ENCODE measurements at places on chromosomes 1 and 21.

DNA sequence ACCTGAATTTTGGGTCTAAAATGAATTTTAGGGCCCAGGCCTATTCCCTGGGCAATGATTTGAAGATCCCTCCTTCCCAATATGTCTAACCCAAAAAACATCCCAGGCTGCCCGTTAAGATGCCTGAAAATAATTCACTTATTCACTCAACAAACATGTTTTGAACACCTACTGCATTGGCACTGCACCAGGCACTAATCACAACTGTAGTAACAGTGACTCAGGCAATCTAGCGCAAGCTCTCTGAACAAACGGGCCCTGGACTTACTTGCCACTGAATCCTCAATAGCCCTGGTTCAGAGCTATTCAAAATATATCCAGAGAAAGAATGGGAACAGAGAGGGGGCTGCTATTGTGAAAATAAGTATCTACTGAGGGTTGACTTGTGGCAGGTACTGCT, 4.2 kb downstream of the CD244 start:
- DNase-seq, result no peak

- no peak for DNase-seq
Measured at GRCh38 chr1:58566339-58566738, 10.7 kb downstream of the TACSTD2 start.

DNA sequence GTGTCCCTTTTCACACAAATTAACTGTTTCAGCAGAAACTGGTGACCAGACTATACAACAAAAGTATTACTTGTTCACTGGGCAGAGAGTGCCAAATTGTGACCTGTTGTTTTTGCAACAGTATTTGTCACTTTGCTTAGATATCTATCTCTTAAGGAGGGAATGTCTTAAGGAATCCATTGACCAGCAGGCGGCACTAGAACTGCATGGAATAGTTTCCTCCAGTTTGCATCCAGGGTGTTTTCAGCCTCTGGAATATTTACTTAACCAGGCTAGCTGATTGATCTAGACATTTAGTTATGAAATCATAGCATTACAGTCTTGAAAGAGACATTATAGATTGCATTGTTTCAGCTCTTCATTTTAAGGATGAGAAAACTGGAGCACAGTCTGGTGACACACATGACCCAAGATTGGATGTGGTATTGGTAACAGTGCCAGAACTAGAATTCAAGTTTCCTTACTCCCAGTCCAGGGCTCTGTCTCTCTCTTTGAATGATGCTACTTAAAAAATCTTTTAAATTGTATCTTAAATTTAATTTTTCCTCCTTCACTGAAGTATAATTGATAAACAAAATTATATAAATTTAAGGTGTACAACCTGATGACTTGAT, 16.9 kb downstream of the RPTN start:
- DNase-seq, result peak; percentile 14

- DNase-seq, result no peak
Measured at GRCh38 chr1:48333316-48333715, 110.8 kb downstream of the SLC5A9 start.

DNA sequence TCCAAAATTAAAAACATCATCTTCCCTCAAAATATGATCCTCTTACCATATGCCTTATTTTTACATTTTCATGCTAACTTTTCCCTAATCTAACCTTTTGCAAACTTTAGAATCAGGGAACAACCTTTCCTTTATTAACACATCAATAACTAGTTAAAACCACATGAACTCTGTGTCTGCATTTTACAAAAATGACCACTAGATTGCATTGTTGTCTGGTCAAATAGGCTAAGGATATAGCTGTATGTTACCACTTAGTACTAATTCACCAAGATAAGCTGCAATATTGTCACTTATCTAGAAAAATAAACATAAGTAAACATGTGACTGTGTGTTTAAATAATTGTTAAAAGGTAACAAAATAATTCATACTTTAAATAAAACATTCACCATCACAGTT, 82.3 kb downstream of the DENND1B start:
- DNase-seq, result no peak

DNA sequence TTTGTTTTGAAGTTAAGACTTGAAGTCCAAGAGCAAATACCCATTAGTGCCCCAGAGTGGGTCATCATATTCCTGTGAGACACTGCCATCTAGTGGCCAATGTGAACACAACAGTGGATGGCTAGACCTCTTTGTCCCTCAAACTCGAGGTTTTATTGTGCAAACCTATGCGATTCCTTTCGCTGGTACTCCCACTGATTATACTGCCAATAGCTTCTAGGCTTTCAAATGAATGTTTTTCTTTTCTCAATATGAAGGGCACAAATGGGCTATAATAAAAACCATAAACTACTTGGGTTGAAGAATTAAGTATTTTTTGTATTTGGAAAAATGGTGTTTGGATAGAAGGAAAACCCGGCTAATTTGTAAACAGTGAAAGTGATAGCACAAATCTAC, 100.4 kb upstream of the ZNF281 start:
- DNase-seq, result peak; percentile 81
